ENCODE measurements at places on chromosomes 11 and 22. TPM values are rescaled to one million over a fixed set of nuclear protein-coding genes. Genes with fewer than 3 reads are reported as not detected.
A peak's percentile ranks its signal among the peaks of the same experiment; 100 is the strongest.

DNA sequence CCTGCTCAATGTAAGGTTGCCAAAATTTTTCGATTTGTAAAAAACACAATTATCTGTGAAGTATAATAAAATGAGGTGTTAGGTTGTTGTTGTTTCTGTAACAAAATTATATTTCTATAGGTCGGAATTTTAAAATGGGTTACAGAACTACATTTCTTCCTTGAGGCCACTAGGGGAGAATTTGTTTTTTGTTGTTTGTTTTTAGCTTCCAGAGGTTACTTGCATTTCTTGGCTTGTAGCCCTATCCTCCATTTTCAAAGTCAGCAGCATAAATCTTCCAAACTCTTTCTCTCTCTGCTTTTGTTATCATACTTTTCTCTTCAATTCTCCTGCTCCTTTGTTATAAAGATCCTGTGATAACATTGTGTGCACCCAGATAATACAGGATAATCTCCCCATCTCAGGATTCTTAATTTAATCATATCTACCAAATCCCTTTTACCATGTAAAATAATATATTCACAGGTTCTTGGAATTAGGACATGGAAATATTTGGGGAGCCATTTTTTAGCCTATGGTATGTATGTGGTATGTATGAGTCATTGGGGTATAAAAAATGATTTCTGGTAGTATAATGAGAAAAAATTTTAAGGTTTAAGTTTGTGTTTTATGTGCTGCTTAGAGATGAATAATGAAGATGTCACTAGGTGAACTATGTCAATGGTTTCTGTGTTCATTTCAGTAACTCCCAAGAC is 9.4 kb upstream of the PATL1 start:
- DNase-seq: no peak

DNA sequence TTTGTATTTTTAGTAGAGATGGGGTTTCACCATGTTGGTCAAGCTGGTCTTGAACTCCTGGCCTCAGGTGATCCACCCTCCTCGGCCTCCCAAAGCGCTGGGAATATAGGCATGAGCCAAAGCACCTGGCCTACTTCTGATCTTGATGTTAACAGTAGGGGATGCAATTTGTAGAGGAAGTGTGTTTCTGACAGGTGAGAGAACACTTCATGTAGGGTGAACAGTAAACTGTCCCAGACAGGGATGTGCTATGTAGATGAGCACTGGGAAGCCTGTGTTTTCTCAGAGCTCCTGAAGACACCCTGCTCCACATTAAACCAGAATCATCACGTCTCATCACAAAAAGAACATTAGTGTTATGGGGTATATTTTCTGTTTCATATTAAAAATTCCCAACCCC is 45.1 kb downstream of the UBASH3B start:
- no peak for DNase-seq

DNA sequence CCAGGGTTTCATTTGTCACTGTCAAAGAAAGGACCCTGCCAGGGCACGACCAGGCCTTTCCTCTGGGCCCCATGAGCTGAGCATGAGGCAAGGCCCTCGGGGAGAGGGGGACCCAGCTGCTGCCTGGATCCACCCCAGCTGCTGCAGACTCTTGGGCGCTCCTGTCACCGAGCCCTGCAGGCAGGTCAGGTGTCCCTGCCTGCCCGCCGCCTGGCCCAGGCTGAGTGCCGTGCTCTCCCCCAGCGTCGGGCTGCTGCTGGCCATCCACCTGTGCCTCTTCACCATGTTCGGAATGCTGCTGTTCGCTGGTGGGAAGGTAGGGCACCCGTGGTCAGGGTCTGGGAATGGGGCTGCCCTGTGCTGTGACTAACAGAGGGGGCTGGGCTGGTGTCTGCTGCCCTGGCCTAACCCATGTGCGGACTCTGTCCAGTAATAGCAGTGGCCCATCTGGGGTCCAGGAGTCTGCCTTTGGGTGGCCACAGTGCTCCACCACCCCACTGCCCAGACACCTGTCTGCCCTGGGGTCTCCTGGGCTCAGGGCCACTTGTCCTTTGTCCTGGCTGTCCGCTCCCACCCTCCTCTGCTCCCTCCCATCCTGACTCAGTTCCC is 15.0 kb downstream of the TPCN2 start:
- no peak for DNase-seq

GRCh38 chr11:105232021-105232420 is 92.5 kb upstream of the CARD18 start:
- no peak for DNase-seq

DNA sequence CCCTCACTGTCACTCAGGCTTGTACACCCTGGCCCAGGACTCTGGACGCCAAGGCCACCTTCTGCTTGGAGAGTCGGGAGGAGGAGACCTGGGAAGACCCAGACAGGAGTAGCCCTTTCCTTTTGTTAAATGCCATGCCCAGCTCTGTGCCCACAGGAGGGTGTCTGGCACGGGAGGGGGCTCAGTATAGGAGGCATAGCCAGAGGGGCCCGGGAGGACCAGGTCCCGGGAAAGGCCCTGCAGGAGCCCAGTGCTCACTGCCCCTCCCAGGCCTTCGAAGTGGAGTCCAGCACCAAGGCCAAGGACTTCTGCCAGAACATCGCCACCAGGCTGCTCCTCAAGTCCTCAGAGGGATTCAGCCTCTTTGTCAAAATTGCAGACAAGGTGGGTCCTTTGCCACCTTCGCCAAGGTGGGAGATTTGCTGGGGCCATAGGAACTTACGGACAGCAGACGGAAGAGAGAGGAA is 79.0 kb downstream of the MYO7A start:
- DNase-seq: no peak

The LARGE1 gene
- 0.15 TPM for total RNA-seq

The FBLN1 gene
- total RNA-seq: not detected

- peak; percentile 93 for DNase-seq
Observed at GRCh38 chr11:66429983-66430602, 8.6 kb downstream of the MRPL11 start.

DNA sequence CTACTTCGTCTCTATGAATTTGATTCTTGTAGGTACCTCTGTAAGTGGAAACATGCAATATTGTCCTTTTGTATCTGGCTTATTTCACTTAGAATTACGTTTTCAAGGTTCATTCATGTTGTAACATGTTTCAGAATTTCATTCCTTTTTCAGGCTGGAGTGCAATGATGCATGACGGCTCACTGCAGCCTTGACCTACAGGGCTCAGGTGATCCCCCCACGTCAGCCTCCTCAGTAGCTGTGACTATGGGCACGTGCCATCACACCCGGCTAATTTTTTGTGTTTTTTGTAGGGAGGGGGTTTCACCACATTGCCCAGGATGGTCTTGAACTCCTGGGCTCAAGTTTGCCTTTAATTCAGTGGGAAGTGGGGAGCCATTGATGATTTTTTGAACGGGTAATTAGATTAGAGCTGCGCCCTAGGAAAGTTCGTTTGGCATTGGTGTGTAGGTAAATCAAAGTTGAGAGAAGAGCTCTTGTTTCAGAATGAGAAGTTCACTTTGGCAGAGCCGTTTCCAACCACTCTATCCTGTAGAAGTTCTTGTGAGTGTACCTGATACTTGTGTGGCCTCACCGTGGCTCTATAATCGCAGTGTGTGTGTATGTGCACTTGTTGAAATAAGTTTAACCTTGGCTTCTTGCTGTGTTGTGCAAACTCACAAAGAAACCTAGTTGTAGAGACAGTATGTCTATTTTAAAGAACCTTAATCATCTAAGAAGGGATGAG is 115.9 kb downstream of the NAV2 start:
- DNase-seq: no peak

The OR2D2 gene
- 0.71 TPM for total RNA-seq

The CCDC73 gene
- total RNA-seq: 3.0 TPM

DNA sequence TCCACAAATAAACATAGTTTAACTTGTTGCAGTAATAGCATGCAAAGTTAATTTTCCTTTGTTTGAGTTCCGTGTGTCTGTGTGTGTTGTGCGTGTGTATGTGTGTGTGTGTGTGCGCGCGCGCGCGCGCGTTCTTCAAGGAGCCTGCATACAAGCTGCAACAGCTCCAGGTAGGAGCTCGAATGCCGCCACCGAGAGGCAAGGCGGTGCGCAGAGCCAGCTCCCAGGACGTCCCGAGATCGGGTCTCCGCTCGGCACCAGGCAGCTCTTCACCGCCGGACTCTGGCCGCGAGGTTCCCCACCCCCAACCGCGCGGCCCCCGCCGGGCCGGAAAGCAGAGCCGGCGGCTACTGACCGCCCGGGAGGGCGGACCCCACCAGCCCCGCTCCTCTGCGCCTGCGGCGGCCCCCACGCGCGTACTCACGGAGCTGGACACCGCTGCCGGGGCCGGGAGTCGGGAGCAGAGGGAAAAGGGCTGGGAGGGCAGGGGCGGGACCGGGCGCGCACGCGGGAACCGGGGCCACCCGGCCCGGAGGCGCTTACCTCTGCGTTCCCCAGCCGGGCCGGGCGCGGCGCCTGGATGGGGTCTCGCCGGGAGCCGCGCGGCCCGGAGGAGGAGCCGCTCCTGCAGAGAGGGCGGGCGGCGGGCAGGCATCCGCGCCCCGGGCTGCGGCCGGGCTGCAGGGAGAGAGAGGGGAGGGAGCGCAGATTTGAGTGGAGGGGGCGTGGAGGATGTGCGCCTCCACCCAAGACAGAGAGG is 40.4 kb upstream of the AKIP1 start:
- no peak for DNase-seq

The CASP5 gene
- not detected for total RNA-seq

DNA sequence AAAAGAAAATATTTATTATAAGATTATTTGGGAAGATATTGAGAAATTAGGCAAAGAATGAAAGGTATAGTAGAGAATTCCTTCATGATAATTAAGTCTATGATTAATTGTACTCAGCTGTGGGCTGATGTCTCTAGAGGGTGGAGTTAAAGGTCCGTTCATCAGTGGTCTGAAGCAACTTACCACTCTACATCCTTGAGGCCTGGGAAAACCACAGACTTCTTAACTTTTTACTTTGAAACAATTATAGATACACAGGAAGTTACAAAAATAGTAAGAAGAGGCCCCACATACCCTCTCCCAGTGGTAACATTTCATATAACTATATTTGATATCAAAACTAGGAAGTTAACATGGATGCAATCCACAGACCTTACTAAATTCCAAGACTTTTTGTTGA is 167.0 kb upstream of the NECTIN1 start:
- DNase-seq: no peak

GRCh38 chr11:126832387-126832786 is 168.2 kb downstream of the KIRREL3 start:
- DNase-seq: no peak

- no peak for DNase-seq
Observed at GRCh38 chr11:62747475-62748160, 6.3 kb downstream of the ZBTB3 start.

- no peak for DNase-seq
Observed at GRCh38 chr11:64007629-64008282, 21.5 kb downstream of the OTUB1 start.

DNA sequence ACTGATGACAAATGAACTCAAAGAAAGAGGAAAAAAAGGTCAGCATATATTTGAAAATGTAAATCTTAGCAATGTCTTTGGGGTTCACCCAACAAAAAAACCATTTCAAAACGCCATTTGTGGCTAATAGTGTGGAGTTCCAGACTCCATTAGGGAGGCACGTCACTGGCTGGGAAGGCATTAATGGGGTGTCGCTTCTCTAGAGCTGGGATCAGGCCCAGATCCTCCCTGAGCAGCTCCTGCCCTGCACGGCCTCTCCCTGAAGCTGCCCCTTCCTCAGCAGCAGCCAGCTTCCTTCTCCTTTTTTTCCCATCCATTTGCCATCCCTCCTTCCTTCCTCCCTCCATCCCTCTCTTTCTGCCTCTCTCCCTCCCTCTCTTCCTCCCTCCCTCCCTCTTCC is 98.8 kb upstream of the LMO1 start:
- DNase-seq: no peak

DNA sequence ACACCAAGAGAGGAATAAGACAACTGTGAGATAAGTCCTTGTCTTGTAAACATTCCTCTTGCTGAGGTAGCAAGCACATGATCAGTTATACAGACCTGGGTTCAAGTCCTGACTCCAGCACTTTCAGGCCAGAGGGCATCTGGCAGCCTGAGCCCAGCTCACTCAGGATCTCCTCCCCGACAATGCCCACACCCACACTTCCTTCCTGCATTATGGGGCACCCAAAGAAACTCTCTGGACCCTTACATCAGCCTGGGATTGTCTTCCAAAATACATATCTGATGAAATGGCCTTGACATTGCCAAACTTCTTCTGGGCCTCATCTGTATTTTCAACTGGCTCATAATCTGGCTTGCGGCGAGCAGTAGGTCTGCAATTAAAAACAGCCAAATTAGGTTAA is 48.6 kb downstream of the ARFGAP3 start:
- DNase-seq: no peak

DNA sequence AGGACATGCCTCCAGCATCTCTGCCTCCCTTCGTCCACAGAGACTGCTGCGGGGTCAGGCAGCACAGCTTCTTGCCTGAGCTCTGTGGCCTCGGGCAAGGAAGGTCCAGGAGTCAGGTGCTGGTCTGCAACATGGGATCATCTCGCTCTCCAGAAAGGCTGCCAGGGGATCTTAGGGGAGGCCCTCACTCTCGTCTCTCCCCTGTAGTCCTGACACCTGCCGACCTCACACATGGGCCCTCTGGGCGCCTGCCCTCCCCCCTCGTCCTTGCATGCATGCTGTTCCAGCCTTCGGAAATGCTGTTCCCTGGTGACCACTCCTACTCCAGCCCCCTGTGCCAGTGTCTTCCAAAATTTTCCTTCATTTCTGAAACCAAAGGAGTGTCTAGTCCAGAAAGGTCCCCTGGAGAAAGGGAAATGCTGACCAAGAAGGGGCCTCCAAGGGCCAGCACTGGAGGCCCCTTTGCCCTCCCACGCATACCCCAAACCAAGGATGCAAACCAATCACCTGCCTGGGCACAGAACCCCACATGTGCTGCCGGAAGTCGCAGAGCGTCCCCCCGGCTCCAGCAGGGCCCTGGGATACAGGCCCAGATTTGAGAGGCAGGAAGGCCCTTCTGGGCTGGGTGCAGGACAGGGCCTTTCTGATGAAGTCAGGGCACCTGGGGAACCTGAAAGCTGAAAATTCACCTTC is 41.0 kb downstream of the IGF2 start:
- no peak for DNase-seq

DNA sequence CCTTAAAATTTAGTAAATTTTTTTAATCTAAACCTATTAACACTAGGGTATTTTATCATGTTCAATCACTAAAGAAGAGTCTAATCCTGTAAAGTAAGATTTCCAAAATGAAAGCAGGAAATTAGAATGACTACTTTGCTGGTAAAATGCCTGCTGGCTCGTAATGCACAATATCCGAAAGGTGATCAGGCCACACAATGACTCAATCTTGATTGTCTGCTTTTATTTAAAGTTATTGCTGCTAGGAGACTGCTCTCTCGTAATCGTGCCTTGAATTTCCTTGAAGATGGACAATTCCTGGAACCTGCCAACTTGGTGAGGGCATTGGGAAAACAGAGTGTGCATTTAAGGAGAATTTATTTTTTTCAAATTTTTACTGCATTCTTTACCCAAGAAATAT is 1786.5 kb upstream of the RAG2 start:
- DNase-seq: no peak

DNA sequence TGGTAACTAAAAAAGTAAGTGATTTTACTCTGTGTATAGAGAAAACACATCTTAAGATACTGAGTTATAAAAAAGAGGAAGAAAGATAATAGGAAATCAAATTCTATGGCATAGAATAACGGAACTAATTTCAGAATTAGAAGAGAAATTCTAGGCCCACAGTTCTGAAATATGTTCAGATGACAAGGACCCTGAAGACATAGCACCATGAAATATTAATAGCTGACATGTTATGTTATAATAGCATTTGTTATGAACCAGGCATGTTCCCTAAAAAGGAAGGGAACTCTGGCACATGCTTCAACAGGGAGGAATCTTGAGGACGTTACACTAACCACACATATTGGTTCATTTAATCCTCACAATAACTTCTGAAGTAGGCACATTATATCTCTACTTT is 32.7 kb downstream of the PRDM10 start:
- DNase-seq: peak; percentile 43
